Breast epithelium (tissue), 4 donors: ENCODE measurements at places on chromosomes 3 and 15. TPM values are rescaled to one million over a fixed set of nuclear protein-coding genes. Genes with fewer than 3 reads are reported as not detected.

GRCh38 chr15:94453227-94453988, 222.0 kb downstream of the MCTP2 start:
- no peaks in the 10 kb centered on the region for H3K27me3 ChIP-seq
- H3K36me3 ChIP-seq, result no peaks in the 10 kb centered on the region
- no peak overlapping the region for H3K4me3 ChIP-seq
- no peak overlapping the region for H3K27ac ChIP-seq
- H3K4me1 ChIP-seq, result no peaks in the 10 kb centered on the region

DNA sequence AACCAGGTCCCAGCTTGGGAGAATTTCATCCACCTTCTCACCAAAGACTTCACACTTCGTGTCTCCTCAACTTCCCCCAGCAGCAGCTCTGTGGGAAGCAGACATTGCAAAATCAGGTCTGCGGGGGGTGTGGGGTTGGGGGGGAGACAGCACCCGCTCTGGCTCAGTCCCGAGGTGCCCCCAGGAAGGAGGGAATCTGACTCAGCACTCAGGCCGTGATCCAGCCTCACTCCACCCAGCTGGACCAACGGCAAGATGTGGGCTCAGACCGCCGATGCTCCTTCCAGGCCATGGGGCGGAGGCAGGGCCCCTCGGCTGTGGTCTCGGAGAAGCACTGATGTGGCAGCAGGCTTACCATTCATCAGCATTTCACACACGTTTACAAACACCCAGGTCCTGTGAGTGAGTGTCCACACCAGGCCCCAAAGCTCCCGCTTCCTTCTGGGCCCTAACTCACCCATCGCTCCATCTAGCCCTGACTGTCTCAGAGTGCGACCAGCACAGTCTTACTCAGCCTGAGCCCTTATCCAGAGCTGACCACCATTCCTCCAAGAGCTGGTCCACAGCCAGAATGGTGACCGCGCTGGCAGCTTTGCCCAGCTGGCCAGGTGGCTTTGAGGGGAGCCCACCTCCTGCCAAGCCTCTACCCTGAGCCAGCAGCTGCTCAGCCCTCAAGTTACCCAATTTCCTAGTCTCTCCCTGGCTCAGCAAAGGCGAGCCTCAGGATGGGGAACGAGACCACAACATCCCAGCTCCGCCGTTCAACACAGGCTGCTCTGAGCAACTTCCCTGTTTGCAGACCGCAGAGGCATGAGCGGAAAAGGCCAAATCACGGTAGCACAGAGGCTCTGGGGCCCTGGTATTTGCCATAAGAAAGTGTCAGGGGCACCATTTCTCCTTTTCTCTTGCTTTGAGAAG, 3.3 kb downstream of the STAB1 start:
- no peak overlapping the region for H3K4me3 ChIP-seq
- H3K4me1 ChIP-seq, result no peaks in the 10 kb centered on the region
- no peaks in the 10 kb centered on the region for H3K36me3 ChIP-seq
- no peaks in the 10 kb centered on the region for H3K27me3 ChIP-seq

DNA sequence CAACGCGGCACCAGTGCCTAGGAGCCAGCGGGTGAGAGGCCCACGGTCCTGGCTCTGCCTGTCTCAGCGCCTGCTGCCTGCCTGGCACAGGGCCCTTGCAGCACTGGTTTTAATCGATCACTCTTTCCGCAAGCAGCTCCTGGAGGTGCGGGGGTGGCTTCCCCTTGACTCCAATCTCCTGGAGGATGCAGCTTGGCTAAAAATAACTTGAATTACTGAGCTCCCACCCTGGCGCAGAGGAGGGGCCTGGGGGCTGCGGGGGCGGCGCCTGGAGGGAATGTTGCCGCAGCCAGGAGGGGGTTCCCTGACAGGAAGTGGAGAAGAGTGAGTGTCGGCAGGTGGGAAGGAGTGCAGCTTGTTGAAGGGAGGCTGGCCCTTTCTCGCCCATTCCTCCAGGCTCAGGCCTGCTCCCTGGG, 9.9 kb upstream of the RPL29 start:
- H3K36me3 ChIP-seq, result no peaks in the 10 kb centered on the region
- DNase-seq, result no peak
- peak overlapping the region; percentile 70 for H3K27ac ChIP-seq
- H3K4me1 ChIP-seq, result peaks cover 12% of the 10 kb centered on the region
- H3K27me3 ChIP-seq, result no peaks in the 10 kb centered on the region

The GATA2 gene
- 6.6 TPM for total RNA-seq

GRCh38 chr3:197353867-197354567, 55.6 kb upstream of the DLG1 start:
- DNase-seq, result no peak
- no peaks in the 10 kb centered on the region for H3K36me3 ChIP-seq
- peak overlapping the region; percentile 71 for H3K27ac ChIP-seq
- H3K27me3 ChIP-seq, result no peaks in the 10 kb centered on the region
- H3K4me3 ChIP-seq, result peak overlapping the region; percentile 43
- H3K4me1 ChIP-seq, result no peaks in the 10 kb centered on the region

- no peaks in the 10 kb centered on the region for H3K4me1 ChIP-seq
- DNase-seq, result no peak
- H3K4me3 ChIP-seq, result no peak overlapping the region
- no peak overlapping the region for H3K27ac ChIP-seq
- no peaks in the 10 kb centered on the region for H3K27me3 ChIP-seq
Measured at GRCh38 chr3:82978368-82978767, 1216.9 kb upstream of the GBE1 start.

The MST1R gene
- 0.16 TPM for total RNA-seq

DNA sequence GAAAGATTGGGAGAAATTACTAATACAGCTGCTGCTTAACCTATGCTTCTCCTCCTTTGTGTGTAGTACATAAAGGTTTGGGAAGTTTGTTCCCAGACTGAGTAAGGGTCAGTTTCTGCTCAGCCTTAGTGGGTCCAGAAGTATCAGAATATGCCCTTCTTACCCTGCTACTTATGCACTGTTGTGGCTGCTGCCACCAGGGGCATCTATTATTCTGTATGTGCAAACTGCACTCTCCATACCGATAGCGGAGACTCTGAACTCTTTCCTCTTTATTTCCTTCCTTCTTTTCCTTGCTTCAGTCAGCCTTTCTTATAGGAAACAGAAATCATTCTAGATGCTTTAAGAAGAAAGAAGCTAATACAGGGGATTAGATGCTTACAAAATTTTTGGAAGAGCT, 4.0 kb downstream of the NEDD4 start:
- DNase-seq, result no peak
- H3K27me3 ChIP-seq, result no peaks in the 10 kb centered on the region
- no peak overlapping the region for H3K4me3 ChIP-seq
- no peak overlapping the region for H3K27ac ChIP-seq
- H3K4me1 ChIP-seq, result no peaks in the 10 kb centered on the region
- H3K36me3 ChIP-seq, result no peaks in the 10 kb centered on the region

- no peaks in the 10 kb centered on the region for H3K27me3 ChIP-seq
- peak overlapping the region; percentile 79 for H3K4me3 ChIP-seq
- H3K27ac ChIP-seq, result peak overlapping the region; percentile 86
Measured at GRCh38 chr15:93072011-93072410, 17.0 kb downstream of the RGMA start.

DNA sequence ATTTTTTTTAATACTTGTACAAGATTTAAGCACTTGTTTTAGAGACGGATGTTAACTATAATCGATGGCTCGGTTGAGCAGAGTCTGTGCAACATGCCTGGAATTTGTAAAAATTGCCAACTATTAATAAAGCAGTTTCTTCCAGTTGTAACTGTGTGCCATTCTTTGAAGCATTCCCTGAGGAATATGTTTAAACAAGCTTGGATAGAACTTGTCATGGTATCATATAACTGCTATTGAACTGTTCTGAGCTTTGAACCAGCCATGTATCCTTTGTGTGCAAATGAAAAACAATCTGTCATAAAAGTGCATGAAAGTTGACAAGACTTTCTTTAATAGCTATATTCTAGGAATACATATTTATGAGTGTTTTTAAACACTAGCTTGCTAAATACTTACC, 45.8 kb upstream of the UBE2E2 start:
- H3K36me3 ChIP-seq, result no peaks in the 10 kb centered on the region
- H3K27ac ChIP-seq, result no peak overlapping the region
- no peaks in the 10 kb centered on the region for H3K27me3 ChIP-seq
- H3K4me1 ChIP-seq, result no peaks in the 10 kb centered on the region
- no peak for DNase-seq

DNA sequence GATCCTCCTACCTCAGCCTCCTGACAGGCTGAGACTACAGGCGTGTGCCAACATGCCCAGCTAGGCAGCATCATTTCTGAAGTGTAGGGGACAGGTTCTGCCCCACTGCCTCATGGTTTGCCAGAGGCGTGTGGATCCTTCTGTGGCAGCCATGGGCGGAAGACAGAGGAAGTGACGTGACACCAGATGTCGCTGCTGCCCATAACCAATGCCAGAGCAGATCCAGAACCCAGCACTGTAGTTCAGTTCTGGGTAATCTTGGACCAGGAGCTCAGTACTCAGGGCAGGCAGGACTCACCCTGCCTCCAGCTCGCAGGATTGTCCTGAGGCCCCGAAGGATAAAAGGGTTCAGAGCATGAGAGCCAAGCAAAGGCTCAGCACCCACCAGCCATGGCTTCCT, 8.2 kb downstream of the RBPMS2 start:
- H3K27ac ChIP-seq, result no peak overlapping the region
- H3K36me3 ChIP-seq, result no peaks in the 10 kb centered on the region
- H3K4me1 ChIP-seq, result no peaks in the 10 kb centered on the region
- DNase-seq, result no peak
- H3K27me3 ChIP-seq, result no peaks in the 10 kb centered on the region

- H3K27ac ChIP-seq, result no peak overlapping the region
- H3K4me1 ChIP-seq, result no peaks in the 10 kb centered on the region
- no peaks in the 10 kb centered on the region for H3K27me3 ChIP-seq
- H3K4me3 ChIP-seq, result no peak overlapping the region
Measured at GRCh38 chr3:33186524-33187367, 31.9 kb downstream of the SUSD5 start.

DNA sequence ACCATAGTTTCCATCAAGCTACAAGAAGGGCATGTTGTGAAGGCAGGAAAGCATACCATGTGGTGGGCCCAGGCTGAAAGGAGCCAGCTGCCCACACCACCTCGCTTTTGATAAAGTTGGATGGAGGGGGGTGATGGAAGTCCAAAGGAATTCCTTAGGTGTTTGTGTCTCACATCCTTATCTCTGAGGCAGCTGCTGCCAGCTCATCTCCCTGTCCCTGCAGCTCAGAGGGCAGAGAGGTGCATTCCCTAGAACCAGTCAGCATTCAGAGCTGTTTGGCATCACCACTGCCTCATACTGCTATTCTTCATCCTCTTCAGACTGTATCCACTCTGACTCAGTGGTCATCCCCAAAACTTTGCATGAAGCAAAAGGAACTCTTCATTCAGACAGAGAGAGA, 141.5 kb upstream of the BFSP2 start:
- no peaks in the 10 kb centered on the region for H3K36me3 ChIP-seq
- no peaks in the 10 kb centered on the region for H3K27me3 ChIP-seq
- H3K4me3 ChIP-seq, result no peak overlapping the region
- DNase-seq, result no peak

- H3K27ac ChIP-seq, result peak overlapping the region; percentile 93
- H3K4me1 ChIP-seq, result no peaks in the 10 kb centered on the region
- H3K4me3 ChIP-seq, result no peak overlapping the region
Measured at GRCh38 chr3:141116721-141117120, 65.6 kb downstream of the SPSB4 start.

- H3K4me1 ChIP-seq, result no peaks in the 10 kb centered on the region
- no peak for DNase-seq
- no peaks in the 10 kb centered on the region for H3K36me3 ChIP-seq
Measured at GRCh38 chr3:126908752-126909275, 74.1 kb upstream of the PLXNA1 start.

The DPH6 gene
- total RNA-seq, result 20.8 TPM

DNA sequence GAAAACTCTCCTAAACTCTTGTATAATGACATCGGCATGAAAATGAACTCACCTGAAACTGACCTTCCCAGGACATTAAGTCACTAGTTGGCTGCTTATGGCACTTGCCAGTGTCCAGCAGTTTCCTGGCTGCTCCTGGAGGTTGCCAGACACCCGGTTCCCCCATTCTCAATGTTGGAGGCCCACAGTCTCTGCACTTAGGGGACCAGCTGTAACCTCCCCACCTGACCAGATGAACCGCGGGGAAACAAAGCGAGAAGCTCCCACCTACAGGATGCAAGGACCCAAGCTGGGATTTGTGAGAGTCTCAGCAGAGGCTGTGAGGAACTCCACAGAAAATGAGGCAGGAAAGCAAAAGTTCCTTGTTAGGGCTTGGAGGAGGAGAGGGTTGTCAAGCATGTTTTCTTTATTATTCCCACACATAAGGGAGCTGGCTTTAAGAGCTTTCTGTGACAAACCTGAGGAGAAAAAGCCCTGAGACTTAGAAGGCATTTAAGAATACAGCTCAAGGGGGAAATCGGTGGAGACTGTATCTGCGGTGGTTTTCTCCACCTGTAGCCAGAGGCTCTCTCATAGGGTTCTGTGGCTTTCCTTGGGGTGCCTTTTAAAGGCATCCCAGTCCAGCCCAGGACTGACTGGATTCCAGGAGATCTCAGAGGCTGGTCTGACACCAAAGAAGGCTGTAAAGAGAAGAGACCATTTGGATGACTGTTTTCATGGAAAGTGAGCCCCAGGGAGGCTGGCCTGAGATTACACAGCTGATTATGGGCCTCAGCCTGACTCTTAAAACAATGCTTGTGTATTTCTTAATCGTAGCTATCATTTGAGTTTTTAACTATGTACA, 4.6 kb downstream of the TPM1 start:
- peak overlapping the region; percentile 93 for H3K4me3 ChIP-seq
- peak overlapping the region; percentile 93 for H3K27ac ChIP-seq

The NEK10 gene
- total RNA-seq, result 48.4 TPM

DNA sequence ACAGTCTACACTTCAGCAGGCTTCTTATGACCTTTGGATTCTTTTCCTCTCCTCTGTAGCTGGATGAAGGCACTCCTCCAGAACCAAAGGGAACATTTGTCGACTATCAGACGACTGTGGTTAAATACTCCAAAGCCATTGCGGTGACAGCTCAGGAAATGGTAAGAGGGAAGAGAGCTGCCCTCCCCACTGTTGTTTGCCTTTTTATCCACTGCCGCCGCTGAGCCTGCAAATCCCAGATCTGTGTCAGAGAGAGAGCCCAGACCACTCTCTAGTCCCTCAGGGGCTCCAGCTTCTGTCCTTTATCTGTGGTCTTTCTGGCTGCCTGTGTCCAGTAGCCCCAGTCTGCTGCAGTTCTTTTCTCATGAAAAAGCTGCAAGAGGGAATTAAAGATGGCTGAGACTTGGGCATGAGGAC, 261.5 kb upstream of the TPM1 start:
- H3K27me3 ChIP-seq, result no peaks in the 10 kb centered on the region
- DNase-seq, result no peak
- H3K4me3 ChIP-seq, result no peak overlapping the region
- H3K4me1 ChIP-seq, result peaks cover 5% of the 10 kb centered on the region
- no peaks in the 10 kb centered on the region for H3K36me3 ChIP-seq
- no peak overlapping the region for H3K27ac ChIP-seq

The ANKUB1 gene
- not detected for total RNA-seq

- DNase-seq, result no peak
- no peak overlapping the region for H3K27ac ChIP-seq
- no peak overlapping the region for H3K4me3 ChIP-seq
- H3K27me3 ChIP-seq, result no peaks in the 10 kb centered on the region
- H3K4me1 ChIP-seq, result no peaks in the 10 kb centered on the region
- peaks cover 3% of the 10 kb centered on the region for H3K36me3 ChIP-seq
Measured at GRCh38 chr15:94480289-94480834, 249.0 kb downstream of the MCTP2 start.
